ENCODE measurements at places on chromosomes 13 and 19.

- DNase-seq, result no peak
Measured at GRCh38 chr13:113433391-113433916, 19.8 kb downstream of the ADPRHL1 start.

DNA sequence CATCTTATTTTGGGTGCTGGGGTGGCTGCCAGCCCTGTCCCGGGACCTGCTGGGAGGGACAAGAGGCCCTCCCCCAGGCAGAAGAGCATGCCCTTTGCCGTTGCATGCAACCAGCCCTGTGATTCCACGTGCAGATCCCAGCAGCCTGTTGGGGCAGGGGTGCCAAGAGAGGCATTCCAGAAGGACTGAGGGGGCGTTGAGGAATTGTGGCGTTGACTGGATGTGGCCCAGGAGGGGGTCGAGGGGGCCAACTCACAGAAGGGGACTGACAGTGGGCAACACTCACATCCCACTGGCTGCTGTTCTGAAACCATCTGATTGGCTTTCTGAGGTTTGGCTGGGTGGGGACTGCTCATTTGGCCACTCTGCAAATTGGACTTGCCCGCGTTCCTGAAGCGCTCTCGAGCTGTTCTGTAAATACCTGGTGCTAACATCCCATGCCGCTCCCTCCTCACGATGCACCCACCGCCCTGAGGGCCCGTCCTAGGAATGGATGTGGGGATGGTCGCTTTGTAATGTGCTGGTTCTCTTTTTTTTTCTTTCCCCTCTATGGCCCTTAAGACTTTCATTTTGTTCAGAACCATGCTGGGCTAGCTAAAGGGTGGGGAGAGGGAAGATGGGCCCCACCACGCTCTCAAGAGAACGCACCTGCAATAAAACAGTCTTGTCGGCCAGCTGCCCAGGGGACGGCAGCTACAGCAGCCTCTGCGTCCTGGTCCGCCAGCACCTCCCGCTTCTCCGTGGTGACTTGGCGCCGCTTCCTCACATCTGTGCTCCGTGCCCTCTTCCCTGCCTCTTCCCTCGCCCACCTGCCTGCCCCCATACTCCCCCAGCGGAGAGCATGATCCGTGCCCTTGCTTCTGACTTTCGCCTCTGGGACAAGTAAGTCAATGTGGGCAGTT is 8.6 kb downstream of the CALM3 start:
- DNase-seq, result no peak

- DNase-seq, result no peak
Measured at GRCh38 chr19:34278783-34279182, 24.4 kb downstream of the GARRE1 start.

GRCh38 chr19:5026706-5027273 is 57.9 kb downstream of the KDM4B start:
- no peak for DNase-seq

DNA sequence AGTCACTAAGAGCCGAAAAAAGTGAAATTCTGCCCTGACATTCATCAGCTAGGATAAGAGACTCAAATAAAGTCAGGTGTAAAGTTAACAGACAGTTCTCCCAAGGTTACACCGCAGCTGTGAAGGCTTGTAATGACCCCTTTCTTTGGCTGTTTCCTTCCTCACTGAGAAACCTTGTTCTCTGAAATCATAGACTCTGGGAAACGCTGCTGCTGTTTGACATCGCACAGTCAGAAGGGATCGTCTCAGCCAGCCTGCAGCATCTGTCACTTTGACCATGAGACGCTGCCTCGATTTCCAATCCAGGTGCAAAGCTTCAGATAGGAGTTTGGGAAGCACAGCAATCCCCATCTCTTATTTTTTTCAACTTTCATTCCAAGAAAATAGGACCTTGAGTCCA is 678 bp downstream of the BCAT2 start:
- no peak for DNase-seq

- DNase-seq, result no peak
Measured at GRCh38 chr13:89910166-89910565, 1437.3 kb upstream of the MIR17HG start.

Data from EL (cell line).